ENCODE measurements at places on chromosomes 16 and 17.

GRCh38 chr17:35087731-35088355 is 24.3 kb upstream of the RFFL start:
- peak; percentile 49 for DNase-seq

- no peak for DNase-seq
Observed at GRCh38 chr17:66647391-66647983, 187.4 kb upstream of the CACNG5 start.

- DNase-seq: peak; percentile 18
Observed at GRCh38 chr17:68509141-68510057, 2.8 kb upstream of the PRKAR1A start.

GRCh38 chr16:61909074-61909473 is 127.2 kb downstream of the CDH8 start:
- no peak for DNase-seq

GRCh38 chr17:71164561-71164960 is 956.3 kb upstream of the SOX9 start:
- no peak for DNase-seq

DNA sequence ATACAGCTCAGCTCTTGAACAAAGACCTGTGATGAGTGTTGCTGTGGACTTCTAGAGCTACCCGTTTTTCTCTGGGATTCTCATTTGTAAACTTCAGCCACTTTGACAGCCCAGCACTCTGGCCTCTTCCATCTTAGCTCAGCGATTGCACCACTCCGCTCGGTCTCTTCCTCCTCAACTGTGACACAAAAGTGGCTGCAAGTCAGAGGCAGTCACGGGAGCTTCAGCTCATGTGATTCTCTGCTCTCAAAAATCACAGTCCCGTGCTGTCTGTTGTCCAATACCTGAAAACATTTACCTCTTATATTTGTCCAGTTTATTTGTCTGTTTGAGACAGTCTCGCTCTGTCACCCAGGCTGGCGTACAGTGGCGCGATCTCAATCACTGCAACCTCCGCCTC is 75.7 kb upstream of the DNAH17 start:
- no peak for DNase-seq

DNA sequence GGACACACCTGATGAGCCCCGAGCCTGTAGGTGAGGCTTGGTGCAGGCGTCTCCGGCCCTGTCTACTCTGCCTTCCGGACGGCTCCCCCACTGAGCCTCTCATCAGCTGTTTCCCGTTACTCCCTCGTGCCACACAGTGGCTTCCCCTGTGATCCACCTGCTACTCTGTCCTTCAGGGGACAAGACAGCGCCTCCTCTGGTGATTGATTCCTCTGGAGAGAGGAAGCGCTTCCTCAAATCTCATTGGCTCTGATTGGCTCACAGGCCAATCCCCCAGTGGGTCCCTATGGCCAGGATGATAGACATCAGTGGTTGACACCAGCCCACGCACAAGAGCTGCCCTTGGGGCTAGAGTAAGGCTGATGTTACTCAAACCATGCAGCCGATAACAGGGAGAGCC is 24.0 kb downstream of the RNF213 start:
- no peak for DNase-seq

- no peak for DNase-seq
Observed at GRCh38 chr16:27225536-27226360, 22.4 kb downstream of the KDM8 start.

DNA sequence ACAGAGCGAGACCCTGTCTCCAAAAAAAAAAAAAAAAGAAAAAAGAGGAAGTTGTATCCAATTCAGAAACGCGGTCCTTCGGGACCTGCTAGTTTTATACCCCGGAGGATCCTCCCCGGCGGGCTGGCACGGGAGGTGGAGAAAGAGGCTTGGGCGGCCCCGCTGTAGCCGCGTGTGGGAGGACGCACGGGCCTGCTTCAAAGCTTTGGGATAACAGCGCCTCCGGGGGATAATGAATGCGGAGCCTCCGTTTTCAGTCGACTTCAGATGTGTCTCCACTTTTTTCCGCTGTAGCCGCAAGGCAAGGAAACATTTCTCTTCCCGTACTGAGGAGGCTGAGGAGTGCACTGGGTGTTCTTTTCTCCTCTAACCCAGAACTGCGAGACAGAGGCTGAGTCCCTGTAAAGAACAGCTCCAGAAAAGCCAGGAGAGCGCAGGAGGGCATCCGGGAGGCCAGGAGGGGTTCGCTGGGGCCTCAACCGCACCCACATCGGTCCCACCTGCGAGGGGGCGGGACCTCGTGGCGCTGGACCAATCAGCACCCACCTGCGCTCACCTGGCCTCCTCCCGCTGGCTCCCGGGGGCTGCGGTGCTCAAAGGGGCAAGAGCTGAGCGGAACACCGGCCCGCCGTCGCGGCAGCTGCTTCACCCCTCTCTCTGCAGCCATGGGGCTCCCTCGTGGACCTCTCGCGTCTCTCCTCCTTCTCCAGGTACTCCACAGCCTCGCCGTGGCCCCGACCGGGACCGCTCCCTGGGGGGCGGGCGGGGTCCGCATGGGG is at the start of gene CDH3:
Gene CDH3, plus strand, starts transcription at position 596 of the 779 bp plus-strand sequence. Its CDS starts 70 bp downstream, at position 666.
- no peak for DNase-seq

- DNase-seq: no peak
Observed at GRCh38 chr16:50213939-50214519, 52.3 kb upstream of the ADCY7 start.

DNA sequence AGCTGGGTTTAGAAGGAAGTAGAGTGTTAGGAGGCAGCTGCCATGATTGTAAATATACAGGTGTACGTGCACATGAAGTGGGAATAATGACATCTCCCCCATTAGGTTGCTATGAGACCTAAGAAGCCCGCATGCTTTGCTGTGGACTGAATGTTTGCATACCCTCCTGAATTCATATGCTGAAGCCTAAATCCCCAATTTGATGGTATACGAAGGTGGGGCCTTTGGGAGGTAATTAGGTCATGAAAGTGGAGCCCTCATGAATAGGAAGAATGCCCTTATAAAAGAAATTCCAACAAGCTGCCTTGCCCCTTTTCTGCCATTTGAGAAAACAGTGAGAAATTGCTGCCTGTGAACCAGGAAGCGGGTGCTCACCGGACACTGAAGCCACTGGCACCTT is 44.0 kb downstream of the CCDC182 start:
- DNase-seq: no peak

- DNase-seq: no peak
Observed at GRCh38 chr17:56184650-56185049, 31.4 kb downstream of the ANKFN1 start.

DNA sequence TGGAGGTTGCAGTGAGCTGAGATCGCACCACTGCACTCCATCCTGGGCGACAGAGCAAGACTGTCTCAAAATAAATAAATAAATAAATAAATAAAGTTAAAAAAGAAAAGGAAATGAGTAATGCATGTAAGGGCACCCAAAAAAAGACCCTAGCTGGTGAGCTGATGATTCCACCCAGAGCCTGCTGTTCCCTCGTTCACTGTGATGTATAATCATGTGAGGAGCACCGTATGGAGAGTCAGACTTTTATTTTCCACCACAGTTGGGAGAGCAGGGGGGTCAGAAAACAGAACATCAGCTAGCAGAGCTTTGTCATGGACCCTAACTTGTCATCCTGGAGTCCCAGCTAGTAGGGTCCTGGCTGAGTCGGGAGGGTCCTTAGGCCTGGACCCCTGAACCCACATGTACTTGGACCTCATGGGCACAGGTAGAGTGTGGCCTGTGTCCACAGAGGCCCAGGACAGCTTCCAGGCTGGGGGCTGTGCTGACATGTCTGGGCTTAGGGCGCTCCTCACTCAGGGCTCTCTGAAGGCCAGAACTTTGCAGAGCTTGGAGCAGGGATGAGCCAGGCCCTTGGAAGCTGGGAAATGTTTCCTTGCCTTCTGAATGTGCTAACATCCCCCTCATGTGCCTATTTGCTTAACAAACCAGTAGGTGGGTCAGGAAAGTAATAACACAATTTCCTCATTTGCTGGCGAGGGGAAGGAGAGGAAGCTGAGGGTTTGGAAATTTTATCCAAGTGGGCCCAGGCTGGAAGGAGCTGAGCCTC is 18.8 kb upstream of the LASP1NB start:
- no peak for DNase-seq

- no peak for DNase-seq
Observed at GRCh38 chr16:56368545-56368944, 56.8 kb downstream of the AMFR start.

- no peak for DNase-seq
Observed at GRCh38 chr16:71929048-71929447, 33.7 kb downstream of the IST1 start.

DNA sequence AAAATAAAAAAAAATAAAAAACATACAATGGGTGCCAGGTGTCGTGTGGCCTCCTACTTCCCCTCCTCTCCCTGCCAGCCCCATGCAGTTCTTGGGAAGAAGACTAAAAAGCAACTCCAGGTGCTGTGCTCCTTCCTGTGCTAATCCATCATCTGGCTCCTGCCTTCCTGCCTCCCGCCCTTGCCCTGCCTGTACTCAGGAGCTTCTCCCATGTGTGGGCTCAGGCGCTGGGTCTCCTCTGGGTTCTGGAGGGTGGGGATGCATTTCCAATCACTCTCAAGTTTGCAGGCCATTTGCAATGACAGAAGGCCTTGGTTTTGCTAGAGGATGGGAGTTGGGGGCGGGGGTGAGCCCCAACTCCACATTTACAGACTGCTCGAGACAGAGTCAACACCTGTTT is 122.9 kb downstream of the SDK2 start:
- no peak for DNase-seq

GRCh38 chr16:80167657-80168390 is 373.0 kb upstream of the DYNLRB2 start:
- no peak for DNase-seq

GRCh38 chr16:89482150-89482816 is 8.1 kb downstream of the ANKRD11 start:
- no peak for DNase-seq

- no peak for DNase-seq
Observed at GRCh38 chr17:8488901-8489300, 53.2 kb downstream of the NDEL1 start.

- no peak for DNase-seq
Observed at GRCh38 chr16:14449790-14450480, 180.1 kb downstream of the PARN start.

- DNase-seq: no peak
Observed at GRCh38 chr17:2852729-2853282, 56.6 kb downstream of the RAP1GAP2 start.

- no peak for DNase-seq
Observed at GRCh38 chr16:22007159-22007508, 777 bp upstream of the MOSMO start.

GRCh38 chr16:71889147-71889546 is 5.2 kb upstream of the ZNF821 start:
- DNase-seq: no peak

DNA sequence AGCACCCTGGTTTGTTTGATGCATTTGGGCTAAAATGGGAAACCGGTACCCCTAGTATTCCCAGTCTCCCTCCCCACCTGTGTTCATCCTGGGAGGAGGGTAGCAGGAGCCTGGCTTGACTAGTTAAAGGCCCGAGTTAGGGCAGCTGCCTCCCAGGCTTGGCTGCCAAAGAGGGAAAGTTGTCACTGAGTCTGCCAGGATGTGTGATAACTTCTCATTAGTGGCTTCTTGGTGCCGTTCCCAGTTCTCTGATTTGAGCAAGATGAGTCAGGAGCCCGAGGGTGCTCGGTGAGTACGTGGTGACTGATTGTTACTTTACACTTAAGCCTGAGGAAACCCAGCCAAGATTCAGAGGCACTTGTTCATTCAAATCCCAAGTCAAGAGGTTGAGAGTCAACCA is 2.5 kb downstream of the KRT32 start:
- DNase-seq: no peak

DNA sequence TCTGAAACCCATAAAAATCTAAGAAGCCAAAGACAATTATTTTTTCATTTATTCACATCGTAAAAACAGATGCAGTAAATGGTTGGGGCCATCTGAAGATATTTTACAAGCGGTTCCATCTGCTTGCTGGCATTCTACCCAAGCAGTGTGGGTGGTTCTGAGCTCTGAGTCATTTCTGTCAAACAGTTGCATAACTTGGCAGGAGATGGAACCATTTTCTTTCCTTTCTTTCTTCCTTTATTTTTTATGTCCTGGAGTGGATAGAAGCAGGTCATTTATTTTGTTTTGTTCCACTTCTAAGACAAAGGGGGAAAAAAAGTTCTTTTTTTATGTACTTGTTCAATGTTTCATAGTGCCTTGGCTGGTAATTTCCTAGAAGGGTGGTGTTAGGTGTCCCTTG is 1151.9 kb upstream of the GOT2 start:
- no peak for DNase-seq

- peak; percentile 65 for DNase-seq
Observed at GRCh38 chr16:56932721-56933619, 1.0 kb downstream of the HERPUD1 start.

DNA sequence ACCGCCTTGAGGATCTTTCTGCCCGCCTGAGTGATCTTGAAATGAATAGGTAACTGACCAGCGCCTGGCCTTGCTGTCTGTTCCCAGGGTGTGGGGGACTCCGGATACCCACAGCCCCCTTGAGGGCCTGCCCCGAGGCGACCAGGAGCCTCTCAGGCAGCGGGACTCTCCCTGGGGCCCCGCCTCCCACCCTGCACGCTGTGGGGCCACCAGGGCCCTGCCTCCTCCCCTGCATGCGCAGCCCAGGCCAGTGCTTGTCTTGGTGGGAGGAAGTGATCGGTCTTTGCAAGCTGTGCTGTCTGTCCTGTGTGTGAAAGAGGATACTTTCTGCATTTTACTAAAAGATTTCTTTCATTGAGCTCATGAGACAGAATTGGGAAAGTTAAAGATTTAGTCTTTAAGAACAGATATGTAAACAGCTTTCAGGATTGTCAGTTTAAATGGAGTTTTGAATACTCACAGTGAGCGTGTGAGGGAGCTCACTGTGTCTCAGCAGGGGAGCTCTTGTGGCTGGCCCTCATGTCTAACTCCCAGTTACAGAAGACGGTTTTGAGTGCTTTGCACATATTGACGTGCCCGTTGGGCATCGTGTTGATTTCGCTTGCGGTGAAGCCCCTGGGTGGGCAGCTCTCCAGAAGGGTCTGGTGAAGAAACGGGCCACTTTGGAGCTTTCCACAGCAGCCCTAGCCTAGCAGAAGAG is 36.1 kb upstream of the CAPN15 start:
- DNase-seq: no peak

- DNase-seq: no peak
Observed at GRCh38 chr16:2988590-2989099, 8.4 kb upstream of the PKMYT1 start.

DNA sequence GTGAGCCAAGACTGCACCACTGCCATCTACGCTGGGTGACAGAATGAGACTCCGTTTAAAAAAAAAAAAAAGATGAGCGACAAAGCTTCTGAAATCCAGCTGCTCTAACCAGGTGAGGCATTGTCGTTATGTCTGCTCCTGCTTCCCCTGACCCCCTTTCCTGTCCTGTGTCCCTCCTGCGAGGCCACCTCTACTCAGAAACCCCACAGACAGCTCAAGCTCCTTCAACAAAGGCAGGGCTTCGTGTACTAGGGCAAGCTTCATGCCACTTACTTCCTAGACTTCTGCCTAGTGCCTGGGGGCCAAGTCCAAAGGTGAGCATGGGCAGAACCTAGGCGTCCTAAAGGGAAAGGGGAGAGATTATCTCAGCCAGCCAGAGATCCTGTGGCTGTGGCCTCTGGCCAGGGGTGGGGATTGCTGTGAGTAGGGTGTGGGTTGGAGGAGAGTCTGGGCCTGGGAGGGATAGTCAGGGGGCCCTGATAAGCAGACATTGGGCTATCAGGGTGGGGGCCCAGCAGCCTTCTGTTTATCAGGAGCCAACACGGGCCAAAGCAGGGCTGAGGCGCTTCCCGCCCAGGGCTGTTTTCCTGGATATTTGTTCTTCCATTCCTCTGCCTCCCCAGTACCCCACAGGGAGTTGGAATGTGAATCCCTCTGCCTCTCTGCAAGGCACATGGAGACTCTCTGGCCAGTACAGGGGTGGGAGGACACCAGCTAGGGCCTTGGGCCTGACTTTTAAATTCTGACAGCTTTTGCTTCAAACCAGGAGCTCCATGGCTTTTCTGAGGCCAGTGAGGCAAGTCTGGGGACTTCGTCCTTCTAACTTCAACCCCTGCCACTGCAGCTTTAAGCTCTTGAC is 10.4 kb downstream of the ERAL1 start:
- DNase-seq: no peak
